ENCODE measurements at places on chromosomes 12 and 14.
A peak's percentile ranks its signal among the peaks of the same experiment; 100 is the strongest.

GRCh38 chr12:88338486-88338885, 196.4 kb downstream of the TMTC3 start:
- no peak for DNase-seq

DNA sequence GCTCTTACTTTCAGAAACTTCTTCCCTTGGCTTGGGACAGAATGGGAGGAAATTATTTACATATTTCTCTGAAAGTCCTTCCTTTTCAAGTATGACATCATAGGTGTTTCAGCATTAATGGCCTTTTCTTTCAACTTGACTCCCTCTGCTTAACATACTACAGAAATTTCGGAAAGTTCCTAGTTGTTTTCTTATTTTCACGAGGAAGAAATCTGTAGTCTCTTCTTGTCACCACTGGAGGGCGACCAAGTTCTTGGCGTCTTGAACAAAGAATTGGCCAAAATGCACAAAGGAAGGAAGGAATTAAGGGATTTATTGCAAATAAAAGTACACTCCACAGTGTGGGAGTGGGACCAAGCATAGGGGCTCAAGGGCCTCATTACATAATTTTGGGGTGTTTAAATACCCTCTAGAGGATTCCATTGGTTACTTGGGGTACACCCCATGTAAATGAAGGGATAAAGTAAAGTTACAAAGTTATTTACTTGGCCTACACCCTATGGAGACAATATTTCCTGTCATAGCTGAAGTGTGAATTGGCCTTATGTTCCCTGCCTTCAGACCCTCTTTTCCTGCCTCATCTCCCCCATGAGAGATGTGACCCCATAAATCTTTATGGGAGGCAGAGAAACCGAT, 70.4 kb downstream of the RPL10L start:
- peak; percentile 36 for DNase-seq

DNA sequence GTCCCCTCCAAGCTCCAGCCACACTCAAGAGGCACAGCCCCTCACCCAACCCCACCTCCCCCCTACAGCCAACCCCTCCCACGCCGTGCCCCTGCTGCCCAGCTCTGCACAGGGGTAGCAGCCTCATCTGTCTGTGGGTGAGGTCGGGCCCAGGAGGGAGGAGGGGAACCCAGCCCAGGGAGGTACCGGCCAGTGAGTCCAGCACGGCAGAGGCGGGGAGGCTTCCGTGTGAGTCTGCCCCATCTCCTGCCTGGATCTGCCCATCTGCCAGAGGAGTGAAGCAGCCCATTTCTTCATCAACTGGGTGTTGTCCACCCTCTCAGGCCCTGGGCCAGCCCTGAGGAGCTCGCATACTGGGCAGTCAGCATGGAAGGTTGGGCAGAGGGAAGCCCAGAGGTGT, 54.2 kb downstream of the CCNK start:
- DNase-seq: no peak

- peak; percentile 35 for DNase-seq
These were observed 12.3 kb downstream of the ZFP36L1 start for GRCh38 chr14:68780358-68781160.

- no peak for DNase-seq
These were observed 210.0 kb downstream of the RASSF9 start for GRCh38 chr12:85626001-85626783.

- DNase-seq: no peak
These were observed 302.0 kb downstream of the TRHDE start for GRCh38 chr12:72574138-72574537.

- no peak for DNase-seq
These were observed 126.1 kb downstream of the GCH1 start for GRCh38 chr14:54776361-54777001.

- DNase-seq: peak; percentile 28
These were observed 16.8 kb downstream of the ERO1A start for GRCh38 chr14:52678591-52678990.

- DNase-seq: no peak
These were observed 6.0 kb upstream of the OR6J1 start for GRCh38 chr14:22650046-22650739.

DNA sequence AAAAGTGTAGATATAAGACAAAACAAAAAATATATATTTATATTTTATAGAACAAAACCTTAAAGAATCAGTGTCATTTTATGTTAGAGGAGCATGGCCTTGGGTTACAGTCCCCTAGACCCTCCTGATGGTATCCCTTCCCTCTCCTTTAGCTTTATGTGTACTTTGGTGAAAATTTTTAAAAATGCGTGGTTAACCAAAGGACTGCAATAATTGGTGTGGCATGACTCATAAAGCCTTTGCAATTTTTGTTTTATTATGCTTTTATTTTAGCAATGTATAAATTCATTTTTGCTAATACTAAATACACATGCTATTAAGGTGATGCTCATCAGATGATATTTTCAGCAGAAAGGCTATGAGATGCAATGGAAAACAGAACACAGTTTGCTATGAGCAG, 264.4 kb downstream of the SYT1 start:
- DNase-seq: no peak

- no peak for DNase-seq
These were observed 4.3 kb upstream of the BRMS1L start for GRCh38 chr14:35821564-35822411.

DNA sequence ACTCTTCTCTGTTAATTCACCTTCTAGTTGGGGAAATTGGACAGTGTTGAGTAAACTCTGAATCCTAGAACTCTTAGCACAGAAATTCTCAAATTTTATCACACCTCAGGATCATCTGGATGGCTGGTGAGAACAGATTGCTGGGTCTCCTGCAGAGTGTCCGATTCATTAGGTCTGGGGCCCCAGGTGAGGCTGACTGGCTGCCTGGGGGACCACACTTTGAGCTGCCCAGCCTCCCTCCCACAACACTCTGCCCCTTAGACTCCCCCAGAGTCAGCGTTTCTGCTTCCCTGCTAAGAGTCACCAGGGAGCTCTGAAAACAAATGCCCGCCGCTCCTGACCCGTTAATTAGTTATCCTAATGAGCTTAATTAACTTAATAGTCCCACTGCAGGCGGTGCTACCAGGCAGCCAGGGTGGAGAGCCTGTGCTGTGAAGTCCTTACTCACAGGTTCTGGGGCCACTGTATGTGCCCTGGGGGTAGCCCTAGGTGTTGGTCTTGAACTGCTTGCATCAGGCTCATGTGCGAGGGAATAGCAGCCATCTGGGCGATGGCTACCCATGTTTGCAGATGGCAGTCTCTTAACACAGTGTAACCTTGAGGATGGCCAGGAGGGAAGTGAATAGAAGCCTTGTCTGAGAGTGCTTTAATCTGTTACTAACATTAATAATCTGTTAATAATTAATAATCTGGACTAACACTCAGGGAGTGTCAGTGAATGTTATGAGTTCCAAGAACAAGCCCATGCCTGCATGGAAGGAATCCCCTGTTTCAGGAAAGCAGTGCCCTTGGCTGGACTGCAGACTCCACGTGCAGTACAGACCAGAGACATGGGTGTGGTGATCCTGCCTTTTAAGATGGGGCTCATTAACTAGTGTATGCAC, 35.6 kb downstream of the AACS start:
- DNase-seq: no peak

DNA sequence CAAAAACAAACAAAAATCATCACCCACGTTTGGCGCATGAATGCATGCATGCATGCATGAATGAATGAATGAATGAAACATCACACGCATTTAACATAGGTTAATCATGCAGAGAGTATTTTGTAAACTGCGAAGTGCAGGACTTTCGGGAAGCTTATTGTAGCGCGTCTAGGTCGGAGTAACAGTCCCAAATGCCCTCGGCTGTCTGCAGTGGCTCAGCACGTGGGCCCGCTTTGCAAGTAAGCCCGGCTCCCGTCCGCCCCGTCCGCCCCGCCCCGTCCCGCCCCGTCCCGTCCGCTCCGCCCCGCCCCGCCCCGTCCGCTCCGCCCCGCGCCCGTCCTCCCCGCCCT, 263 bp upstream of the IFT81 start:
- no peak for DNase-seq

DNA sequence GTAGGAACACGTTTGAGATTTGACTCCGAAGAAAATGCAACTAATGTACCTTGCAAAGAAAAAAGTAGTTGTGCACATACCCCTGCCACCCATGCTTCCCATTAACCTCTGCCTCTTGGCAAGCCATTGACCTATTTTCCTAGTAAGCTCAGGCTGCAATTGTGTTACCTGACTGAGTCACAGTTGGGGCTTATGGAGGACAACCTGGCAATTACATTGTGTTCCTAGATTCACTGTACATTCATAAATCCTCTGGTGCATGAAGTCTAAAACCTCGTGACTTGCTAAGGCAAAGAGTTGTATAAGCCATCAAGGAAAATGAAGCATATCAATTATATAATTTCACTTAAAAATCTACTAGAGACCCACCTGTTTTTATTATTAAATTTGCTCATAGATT, 62.0 kb upstream of the DUSP6 start:
- DNase-seq: no peak

- DNase-seq: no peak
These were observed 18.3 kb downstream of the DYRK4 start for GRCh38 chr12:4580281-4580688.

DNA sequence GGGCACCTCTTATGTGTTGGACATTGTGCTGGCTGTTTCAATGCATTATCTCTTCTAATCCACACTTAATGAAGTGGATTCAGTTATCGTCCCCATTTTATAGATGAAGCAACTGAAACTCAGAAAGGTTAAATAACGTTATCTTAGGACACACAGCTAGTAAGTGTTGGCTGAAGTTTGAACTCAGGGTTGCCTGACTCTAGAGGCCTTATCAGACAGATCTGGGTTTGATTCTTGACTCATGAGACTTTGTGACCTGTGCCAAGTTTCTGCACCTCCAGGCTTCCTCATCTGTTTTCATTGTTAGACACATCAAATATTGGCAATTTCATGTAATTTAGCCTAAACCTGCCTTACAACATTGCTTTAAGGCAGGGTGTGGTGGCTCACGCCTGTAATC, 18.2 kb upstream of the IRF2BPL start:
- DNase-seq: no peak

DNA sequence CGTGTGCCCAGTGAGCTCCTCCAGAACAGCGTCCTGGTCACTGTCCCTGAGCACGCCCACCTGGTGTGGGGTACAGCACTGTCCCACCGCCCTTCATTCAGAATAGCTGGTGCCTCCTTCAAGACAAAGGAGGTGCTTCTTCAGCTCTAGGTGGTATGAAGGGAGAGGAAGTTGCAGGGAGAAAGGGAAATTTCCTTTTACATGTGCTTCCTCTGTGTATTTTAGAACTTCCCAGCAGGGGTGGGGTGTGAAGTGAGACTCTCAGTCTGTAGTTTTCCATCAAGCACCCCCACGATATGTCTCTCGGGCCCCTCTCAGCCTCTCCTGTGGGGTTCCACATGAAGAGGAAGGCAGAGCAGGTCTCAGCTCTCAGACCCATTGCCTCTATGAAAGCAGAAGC, 1.2 kb upstream of the SLC6A12 start:
- no peak for DNase-seq

Data from Caco-2 (cell line).